ENCODE measurements at places on chromosomes 1 and 21.

GRCh38 chr1:93746021-93746812, 64.6 kb upstream of the BCAR3 start:
- no peak for DNase-seq

- no peak for DNase-seq
These were observed 80.2 kb downstream of the SLC45A1 start for GRCh38 chr1:8398086-8398485.

DNA sequence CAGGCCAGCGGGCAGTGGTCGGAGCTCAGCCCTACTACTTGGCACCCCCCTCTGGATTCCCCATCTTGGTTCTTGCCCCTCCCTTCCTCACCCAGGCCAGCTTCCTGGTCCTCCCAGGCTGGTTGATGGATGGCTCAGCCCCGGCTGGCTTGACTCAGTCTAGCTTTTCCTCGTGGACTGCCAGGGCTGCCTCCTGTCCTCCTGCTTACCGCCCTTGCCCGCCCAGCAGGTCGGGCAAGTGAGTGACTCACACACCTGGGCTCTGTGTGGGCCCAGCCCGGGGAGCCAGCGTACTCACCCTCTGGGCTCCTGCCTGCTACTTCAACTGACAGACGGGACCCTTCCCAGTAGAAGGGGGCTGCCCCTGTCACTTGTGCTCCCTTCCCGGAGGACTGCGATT, 19.5 kb upstream of the ARHGEF10L start:
- DNase-seq = no peak

GRCh38 chr1:216314379-216315095, 108.7 kb downstream of the USH2A start:
- no peak for DNase-seq

- peak; percentile 40 for DNase-seq
These were observed 47.5 kb upstream of the EEIG2 start for GRCh38 chr1:108512239-108513043.

DNA sequence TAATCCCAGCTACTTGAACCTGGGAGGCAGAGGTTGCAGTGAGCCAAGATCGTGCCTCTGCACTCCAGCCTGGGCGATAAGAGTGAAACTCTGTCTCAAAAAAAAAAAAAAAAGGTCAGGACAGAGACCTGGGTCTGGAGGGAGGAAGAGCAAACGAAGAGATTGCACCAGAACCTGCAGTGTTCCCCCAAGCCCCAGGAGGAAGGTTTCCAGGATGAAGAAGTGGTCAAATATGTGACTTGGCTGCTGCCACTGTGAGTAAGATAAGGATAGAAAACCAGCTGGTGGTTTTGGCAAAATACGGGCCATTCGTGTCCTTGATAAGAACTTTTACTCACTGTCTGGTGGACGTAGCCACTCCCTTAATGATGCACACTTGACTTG, 42.2 kb downstream of the CLDN14 start:
- no peak for DNase-seq

DNA sequence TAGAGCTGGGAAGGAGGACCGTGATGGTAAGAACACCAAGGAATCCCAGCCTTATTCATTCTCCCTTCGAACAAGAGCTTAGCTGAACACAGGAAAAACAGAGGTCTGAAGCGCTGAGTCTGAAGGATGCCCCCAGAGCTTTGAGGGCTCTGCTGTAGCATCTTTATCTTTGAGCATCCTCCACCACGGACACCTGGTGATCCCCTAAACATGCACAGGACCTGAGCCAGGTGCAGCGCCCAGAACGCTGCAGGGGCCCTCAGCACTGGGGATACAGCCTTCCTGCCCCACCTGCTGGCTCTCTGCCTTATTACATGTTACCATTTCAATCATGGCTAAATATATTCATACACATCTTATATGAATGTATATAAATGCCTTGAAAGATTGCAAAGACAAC, 7.7 kb upstream of the GPATCH4 start:
- peak; percentile 66 for DNase-seq

GRCh38 chr1:233561708-233562426, 52.0 kb upstream of the KCNK1 start:
- no peak for DNase-seq

DNA sequence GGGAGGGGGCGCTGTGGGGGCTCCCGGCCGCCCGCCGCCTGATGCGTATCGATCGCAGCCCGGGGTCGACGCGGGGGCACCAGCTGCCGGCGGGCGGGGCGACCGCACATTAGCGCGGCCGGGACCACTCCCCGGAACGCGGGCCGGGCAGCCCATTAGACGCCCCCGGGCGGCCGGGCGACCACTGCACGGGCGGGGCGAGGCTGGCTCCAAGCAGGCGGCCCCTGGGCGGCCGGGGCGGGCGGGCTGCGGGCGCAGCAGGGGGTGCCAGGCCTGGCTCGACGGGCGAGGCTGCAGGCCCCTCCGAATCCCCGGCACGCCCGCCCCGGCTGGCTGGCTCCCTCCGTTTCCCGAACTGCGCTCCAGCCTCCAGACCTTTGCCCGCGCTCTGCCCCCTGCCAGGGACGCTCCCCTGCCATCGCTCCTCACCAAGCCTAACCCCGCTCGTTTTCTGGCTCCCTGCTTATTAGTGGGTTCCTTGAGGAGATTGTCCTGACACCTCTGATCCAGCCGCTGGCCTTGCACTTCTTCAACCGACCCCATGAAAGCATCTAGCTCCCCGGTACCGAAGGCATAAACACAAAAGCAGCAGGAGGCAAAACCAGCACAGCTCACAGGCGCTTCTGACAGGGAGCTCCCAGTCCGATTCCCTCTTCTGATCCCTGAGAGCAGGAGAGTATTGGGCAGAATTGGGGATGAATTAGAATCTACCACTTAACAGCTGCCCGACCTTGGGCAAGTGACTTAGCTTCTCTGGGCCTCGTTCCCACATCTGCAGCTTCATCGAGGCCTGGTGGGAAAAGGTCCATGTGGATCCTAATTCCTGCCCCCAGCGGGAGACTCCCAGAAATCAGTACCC, 92.6 kb upstream of the CASZ1 start:
- no peak for DNase-seq

- DNase-seq = no peak
These were observed 7.7 kb upstream of the PPM1J start for GRCh38 chr1:112722601-112723510.

- no peak for DNase-seq
These were observed 63.5 kb downstream of the MAP3K7CL start for GRCh38 chr21:29193901-29194300.
